ENCODE measurements at places on chromosomes 6 and 20.

GRCh38 chr6:130655586-130655985 lies 171.6 kb upstream of the SMLR1 start:
- no peak for DNase-seq

- no peak for DNase-seq
Measured at GRCh38 chr6:142339968-142340658, 38.3 kb downstream of the ADGRG6 start.

DNA sequence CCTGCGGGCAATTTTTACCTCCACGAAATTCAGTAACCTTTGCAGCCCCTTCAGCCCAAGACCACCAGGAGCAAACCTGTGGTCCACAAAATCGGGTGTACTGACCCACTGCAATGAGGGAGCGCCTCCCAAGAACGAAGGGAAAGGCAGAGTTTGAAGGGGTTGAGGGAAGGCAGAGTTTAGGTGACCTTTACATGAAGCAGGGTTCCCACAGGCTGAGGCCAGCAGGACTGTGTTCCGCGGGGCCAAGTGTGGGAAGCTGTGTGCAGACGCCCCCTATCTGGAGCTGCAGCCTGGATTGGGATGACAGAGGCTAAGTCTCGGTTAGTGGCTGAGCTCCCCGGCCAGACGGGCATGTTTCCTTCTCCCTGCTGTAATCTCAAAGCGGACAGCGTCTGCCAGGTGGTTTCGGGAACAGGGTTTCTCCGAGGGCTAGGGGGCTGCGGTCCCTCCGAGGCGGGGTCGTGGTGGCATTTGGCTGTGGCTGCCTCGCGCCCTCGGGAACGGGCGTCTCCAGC lies 826 bp upstream of the PYGB start:
- no peak for DNase-seq

GRCh38 chr20:32045999-32046398 lies 6.0 kb upstream of the HCK start:
- no peak for DNase-seq

- no peak for DNase-seq
Measured at GRCh38 chr6:112486454-112486853, 139.3 kb downstream of the RFPL4B start.

DNA sequence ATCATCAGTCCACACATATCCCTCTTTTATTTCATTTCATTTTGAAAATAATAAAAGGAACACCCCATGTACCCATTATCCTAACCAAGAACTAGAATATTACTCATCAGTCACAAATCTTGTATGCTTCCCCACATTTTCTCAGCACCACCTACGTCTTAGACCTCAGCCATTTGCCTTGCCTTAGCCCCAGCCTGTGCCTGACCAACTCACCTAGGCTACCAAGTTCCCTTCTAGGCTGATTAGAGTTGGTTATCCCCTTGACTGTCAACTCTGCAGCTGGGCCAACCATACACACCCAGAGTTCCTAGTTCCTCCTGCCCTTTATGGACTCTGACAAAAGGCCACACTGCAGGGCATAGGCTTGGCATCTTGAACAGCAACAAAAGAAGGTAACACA lies 33.4 kb upstream of the IPCEF1 start:
- DNase-seq: no peak

- no peak for DNase-seq
Measured at GRCh38 chr6:158837684-158838625, 18.8 kb upstream of the EZR start.

DNA sequence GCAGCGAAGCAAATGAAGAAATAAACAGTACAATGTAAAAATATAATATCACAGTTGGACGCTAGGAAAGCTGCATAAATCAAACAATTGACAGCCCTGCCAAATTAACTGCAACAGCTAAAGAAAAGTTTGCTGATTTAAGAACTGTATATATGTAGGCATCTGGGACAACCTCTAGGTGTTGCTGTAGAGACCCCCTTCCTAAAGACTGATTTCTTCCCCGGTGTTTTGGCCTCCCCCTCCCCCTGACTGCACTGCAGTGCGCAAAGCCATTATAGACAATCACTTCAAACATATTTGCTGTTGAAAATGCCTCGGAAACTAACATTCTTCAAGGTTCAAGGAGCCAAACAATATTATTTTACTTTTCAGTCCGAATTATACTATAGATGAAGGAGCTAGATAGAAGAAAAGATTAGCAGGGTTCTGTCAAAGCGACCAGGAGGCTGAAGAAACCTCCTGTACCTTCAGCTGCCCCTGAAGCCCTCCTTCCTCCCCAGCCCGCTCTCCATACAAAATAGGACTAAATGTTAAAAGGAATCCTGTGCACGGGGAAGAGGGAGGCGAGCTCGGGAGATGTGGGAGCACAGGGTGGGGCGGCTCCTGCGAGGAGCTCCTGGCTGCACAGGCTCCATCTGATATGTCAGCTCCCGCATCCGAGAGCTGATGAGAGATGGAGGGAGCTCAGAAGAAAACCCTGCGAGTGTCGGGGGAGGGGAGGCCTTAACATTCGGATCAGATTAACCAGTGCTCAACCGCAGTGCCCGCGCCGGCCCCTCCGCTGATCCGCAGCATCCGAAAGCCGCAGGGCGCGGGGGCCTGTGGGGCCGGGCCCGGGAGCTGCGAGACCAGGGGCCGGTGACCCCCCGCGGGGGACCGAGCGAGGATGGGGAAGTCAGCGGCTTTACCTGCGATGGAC lies 822 bp downstream of the ELOVL4 start:
- DNase-seq: no peak

DNA sequence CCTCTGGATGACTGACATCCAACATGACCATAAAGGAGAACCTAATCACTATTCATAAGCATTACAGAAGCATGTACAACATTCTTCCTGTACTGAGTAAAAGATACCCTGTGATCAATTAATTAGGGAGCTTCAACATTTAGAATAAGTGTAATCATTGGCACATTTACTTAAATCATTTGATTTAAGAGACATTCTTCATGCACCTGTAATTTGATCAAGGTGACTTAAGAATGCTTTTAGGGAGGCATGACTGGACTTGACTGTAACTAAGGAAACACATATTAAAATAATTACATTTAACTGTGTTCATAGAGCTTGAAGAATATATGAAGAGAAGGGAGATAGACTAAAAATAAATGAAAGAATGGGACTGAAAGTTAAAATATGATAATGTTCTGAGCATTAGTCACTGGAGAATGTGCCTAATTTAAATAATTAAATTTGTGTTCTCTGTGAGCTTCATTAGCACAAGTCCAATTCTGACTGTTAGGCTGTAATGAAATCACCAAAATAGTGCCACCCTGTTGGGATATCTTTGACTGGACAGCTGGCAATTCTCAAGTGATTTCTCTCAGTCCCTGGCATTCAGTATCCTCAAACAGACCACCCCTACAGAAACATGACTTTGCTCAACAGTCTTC lies 295.5 kb upstream of the ADGRB3 start:
- no peak for DNase-seq

DNA sequence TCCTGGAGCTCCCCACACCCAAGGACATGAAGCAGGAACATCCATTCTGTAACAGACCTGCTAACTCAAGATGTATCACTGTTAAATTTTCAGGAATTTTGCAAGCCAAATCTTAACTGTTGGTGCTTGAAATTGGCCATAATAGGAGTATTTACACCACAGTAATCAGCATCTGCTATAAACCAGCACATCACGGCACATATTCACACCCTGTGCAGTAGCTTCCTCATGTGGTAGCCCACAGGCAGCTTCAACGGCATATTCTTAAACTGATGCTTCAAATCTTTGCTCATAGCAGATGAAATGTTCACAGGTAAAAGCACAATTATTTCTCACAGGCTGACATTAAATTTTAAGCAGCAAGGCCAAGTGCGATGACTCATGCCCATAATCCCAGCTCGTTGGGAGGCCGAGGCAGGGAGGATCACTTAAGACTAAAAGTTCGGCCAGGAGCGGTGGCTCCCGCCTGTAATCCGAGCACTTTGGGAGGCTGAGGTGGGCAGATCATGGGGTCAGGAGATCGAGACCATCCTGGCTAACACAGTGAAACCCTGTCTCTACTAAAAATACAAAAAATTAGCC lies 43.5 kb upstream of the LYRM2 start:
- DNase-seq: no peak

GRCh38 chr6:147825848-147826247 lies 317.4 kb downstream of the SAMD5 start:
- DNase-seq: no peak

DNA sequence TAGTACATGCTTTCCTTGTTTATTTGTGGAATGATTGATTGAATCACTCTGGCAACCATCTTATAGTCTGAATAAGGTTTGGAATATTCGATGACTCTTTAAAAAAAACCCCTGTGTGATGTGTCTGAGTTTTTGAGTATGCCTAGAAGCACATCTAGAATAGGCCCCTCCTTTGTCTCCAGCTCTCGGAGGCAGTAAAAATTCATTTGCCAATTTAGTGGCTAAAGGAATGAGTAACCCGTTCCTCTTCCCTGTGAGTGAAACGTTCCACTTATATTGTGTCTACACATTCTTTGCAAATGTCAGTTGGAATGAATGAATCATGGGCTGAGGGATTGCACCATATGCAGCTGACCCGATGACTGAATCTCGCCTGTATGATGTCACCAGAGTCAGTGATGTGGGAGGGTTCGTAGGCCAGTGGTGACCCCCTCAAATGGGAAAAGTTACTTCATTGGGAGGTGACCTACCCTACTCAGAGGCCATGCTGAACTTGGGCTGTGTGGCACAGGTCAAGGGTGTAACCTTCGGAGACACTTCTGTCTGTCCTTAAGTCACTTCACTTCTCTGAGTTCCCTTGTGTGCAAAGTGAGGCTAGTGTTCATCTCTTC lies 21.6 kb downstream of the MOCS3 start:
- peak; percentile 91 for DNase-seq

- DNase-seq: no peak
Measured at GRCh38 chr6:116631379-116631990, 15.2 kb downstream of the RSPH4A start.

- DNase-seq: no peak
Measured at GRCh38 chr6:37987018-37987417, 167.5 kb downstream of the ZFAND3 start.

DNA sequence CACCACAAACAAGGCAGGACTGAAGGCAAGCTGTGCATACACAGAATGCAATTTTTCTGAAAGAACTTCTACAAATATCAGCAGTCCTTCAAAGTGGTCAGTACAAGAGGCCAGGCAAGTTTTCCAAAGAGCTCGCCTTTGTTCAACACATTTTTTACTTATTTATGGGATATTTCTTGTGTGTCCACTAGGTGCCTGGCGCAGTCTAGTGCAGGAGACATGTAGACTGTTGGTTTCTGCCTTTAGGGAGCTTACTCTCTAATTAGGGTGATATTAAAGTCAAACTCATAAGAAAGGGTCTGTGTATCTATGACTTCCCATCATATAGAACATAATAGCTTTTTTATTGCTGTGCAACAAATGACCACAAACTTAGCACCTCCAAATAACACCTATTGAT lies 21.2 kb upstream of the VEGFA start:
- no peak for DNase-seq

DNA sequence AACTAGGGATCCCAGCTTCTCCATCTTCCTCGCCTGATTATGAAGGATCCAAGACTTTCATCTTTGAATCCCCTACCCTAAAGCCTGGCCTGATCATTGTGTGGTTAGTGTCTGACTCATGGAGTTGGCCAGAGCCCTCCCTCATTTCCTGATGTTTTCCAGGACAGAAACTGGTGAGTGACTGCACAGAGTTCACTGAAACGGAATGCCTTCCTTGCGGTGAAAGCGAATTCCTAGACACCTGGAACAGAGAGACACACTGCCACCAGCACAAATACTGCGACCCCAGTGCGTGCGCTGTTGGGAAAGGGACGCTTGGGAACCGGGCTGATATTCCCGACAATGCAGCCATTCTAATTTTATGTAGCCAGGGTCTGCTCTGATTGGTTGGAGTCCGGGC lies 4.0 kb downstream of the CD40 start:
- no peak for DNase-seq

GRCh38 chr20:24449026-24449720 lies 20.3 kb upstream of the SYNDIG1 start:
- DNase-seq: no peak

- DNase-seq: no peak
Measured at GRCh38 chr6:70264306-70264705, 38.6 kb downstream of the COL9A1 start.

GRCh38 chr6:138107078-138107751 lies at the start of gene PERP:
PERP (minus strand) TSS chr6:138107419; CDS start chr6:138107340, 79 bp downstream.
- no peak for DNase-seq

GRCh38 chr6:34414999-34415858 lies 10.6 kb downstream of the RPS10 start:
- DNase-seq: peak; percentile 36

DNA sequence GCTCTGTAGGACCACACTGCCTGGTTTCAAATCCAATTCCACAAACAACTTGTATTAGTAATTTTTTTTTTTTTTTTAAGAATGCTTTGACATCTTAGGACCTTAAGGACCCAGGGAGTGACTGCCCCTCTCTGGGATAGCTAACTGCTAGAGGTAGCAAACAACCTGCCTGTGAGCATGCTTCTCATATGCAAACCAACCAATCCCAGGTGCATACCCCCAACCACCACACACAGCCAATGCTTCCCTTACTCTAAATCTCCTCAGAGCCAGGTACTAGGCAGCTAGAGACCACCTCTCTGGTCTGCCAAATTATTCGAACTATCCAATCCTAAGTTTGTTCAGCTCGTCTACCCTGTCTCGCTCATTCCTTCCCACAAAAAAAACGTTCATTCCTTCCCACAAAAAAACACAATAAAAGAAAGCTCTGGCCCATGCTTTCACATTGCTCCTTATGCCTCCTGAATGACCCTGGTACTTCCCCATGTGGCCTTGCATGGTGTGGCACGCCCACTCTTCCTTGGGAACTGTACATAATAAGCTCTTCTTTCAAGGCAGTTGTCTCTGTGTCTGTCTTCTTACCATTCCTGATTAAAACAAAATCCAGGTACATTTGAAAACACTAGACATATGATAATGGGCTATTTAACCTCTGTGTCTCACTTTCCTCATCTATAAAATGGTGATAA lies 6.4 kb downstream of the SERAC1 start:
- DNase-seq: no peak

DNA sequence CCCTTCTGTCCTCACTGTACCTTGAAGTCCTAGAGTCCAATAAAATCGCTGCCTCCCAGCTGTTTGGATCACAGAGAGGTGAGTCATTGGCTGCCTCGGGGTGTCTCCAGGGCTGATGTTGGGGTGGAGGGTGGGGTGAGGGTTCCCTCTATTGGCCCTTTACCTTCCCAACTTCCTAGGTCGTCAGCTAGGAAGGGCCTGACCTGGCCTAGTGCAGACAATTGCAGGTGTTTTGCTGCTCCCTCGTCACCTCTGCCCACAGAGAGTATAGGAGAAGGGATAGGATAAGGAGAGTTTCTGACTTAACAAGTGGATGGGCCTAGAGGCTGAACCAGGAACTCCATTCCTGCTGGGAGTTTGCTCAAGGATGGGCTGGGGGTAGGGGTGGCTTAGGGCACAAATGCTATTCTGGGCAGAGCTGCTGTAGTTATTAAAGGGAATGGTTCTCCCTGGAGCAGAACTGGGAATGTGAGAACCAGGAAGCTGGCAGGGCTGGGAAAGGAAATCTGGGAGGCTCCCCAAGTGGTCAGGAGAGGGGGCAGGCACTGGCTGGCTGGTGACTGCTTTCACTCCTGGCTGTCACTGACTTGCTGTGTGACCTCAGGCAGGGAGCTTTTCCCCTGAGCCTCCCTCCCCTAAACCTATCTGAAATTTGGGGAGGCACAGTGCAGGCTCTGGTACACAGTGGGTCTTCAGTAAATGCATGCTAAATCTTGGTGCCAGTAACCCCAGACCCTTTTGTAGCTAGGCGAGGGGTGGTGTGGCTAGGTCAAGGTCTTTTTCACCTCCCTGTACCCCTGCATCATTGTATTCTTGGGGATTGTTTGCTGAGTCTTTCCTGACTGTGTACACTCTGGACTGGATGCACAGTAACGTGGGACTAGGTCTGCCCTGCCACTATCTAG lies 1.5 kb downstream of the TP53INP2 start:
- DNase-seq: no peak

All from retinal pigment epithelial cell (primary cell).